Activated CD8-positive, alpha-beta memory T cell treated with anti-CD3 and anti-CD28 coated beads for 24 hours (primary cell): ENCODE measurements at places on chromosomes 11 and 22.
A peak's percentile ranks its signal among the peaks of the same experiment; 100 is the strongest.

GRCh38 chr22:42673898-42674401, 24.8 kb upstream of the CYB5R3 start:
- DNase-seq, result no peak

GRCh38 chr22:26751217-26751616, 93.8 kb downstream of the MIAT start:
- DNase-seq, result no peak

GRCh38 chr11:42812361-42812760, 499.4 kb upstream of the API5 start:
- no peak for DNase-seq

GRCh38 chr22:16915701-16916100, 90.5 kb upstream of the XKR3 start:
- DNase-seq, result no peak

- DNase-seq, result no peak
These were observed 9.1 kb upstream of the TUB start for GRCh38 chr11:8071616-8072581.

DNA sequence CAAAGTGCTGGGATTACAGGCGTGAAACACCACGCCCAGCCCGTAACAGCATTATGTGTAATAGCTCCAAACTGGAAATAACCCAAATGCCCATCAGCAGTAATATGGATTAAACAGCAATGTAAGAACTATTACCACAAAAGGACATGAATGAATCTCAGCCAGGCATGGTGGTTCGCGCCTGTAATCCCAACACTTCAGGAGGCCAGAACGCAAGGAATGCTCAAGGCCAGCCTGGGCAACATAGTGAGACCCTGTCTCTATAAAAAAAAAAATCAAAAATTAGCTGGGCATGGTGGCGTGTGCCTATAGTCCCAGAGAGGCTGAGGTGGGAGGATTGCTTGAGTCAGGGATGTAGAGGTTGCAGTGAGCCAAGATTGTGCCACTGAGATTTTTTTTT, 3.1 kb upstream of the DPF2 start:
- no peak for DNase-seq

DNA sequence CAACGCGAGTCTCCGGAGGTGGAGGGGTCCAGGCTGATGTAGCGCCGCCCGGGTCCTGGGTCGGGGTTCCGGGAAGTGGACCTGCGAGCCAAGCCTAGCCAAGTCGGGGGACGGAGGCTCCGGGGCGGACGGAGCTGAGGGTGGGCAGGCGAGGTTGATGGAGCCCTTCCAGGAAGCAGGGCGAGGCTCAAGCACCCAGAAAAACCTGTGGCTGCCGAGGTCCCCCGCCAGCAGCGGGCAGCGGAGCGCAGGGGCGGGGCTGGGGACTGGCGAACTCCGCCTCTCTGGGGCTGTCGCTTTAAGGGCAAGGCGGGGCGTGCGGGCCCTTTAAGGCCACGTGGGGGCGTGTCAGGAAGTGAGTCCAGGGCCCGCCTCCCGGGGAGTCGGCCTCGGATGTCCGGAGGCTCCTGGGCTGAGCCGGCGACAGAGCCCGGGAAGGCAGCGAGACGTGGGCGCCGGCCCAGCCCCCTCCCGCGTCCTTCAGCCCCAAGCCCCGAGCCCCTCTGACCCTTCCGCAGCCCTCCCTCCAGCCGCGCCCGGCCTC, at the start of gene SLC35C1:
Gene SLC35C1 (plus strand): TSS at position 389 of the 544 bp plus-strand sequence. CDS start 653 bp downstream, outside the sequence.
- peak; percentile 98 for DNase-seq

- no peak for DNase-seq
These were observed 165.5 kb upstream of the NTM start for GRCh38 chr11:131204765-131205380.

DNA sequence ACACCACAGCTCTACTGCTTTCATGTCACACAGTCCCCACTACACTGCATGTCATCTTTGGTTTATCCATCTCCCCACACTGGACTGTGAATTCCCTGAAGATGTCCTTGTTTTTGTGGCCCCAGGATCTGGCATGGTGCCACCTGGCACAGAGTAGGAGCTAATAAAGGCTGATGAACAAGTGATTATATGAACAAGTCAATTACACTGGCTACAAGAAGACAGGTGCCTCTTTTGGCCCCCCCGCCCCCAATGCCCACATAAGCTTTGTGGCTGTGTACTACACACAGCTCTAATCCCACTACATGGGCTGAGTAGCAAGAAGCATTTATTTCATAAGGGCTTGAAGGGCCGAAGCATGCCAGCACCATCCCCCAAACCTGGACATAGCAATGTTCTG, 24.7 kb downstream of the PLEKHA7 start:
- DNase-seq, result no peak

GRCh38 chr22:35299217-35299672, 449 bp upstream of the TOM1 start:
- no peak for DNase-seq

DNA sequence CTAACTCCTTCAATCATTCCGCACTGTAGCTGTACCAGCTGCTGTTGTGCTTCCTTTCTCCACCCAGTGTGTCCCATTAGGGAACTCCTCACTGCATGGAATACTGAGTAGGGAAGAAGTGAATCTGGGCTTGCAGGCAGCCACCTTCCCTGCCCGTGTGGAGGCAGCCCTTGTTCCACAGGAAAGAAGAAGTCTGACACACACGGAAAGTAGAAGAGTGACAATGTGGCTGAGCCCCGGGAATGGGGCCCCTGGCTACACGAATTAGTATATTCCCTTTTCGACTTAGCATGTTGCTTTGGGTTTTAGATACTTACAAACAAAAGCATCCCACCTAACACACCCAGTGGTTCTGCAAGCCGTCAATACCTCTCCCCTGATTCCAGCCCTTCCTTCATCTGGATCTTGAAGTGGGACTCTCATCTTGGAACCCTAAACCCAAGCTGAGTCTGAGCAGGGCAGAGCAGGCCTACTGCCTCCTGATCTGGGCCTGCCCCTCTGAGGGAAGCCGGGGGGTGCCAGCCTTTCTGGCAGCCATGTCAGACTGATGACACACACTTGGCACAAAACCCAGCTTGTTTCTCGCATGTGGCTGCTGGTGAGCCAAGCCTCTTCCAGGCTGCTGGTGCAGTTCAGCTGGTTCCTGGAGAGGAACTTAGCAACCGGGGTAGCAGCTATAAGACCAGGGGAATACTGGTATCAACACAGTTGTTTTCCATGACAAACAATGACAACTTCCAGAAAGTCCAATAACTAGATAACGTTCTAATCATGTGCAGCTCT, 71.6 kb downstream of the C11orf58 start:
- DNase-seq, result no peak

DNA sequence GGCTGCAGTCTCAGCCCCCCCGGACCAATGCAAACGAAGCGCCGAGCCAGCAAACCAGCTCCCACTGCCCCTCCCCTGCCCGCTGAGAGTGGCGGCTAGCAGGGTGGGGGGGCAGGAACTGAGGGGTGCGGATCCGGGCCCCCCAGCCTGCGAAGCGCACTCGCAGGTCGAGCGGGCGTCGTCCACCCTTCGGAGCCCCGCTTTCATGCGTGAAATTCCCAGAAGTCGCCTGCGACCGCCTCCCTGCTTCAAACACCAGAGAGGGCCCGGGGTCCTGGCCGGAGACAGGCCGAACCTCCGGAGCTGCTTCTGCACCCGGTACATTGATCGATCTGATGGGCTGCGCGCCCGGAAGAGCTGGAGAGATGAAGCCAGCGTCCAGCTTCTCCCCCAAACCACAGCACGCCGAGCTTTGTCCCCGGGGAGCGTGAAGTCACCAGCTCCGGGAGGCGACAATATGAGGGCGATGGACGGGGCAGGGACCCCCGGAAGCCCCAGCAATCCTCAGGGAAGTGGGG, 646 bp upstream of the PATZ1 start:
- DNase-seq, result peak; percentile 84

GRCh38 chr11:43787824-43788223, 92.8 kb upstream of the ALKBH3 start:
- no peak for DNase-seq

DNA sequence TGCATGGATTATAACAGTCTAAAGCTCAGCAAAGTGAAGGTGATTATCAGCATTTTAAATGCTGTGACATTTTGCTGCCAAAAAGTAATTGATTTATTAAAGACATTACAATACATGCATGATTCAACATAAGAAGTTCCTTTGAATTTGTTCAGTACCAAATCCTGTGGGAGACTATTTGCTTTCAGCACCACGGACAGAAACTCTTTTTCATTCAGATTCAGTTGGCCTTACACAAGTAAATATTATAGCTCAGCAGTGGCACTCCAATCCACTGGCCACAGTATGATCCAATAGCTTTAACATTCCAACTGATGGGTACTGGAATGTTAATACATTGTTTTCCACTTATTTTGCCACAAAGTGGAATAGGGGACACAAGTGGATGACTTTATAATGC, 806.7 kb downstream of the NTM start:
- no peak for DNase-seq

DNA sequence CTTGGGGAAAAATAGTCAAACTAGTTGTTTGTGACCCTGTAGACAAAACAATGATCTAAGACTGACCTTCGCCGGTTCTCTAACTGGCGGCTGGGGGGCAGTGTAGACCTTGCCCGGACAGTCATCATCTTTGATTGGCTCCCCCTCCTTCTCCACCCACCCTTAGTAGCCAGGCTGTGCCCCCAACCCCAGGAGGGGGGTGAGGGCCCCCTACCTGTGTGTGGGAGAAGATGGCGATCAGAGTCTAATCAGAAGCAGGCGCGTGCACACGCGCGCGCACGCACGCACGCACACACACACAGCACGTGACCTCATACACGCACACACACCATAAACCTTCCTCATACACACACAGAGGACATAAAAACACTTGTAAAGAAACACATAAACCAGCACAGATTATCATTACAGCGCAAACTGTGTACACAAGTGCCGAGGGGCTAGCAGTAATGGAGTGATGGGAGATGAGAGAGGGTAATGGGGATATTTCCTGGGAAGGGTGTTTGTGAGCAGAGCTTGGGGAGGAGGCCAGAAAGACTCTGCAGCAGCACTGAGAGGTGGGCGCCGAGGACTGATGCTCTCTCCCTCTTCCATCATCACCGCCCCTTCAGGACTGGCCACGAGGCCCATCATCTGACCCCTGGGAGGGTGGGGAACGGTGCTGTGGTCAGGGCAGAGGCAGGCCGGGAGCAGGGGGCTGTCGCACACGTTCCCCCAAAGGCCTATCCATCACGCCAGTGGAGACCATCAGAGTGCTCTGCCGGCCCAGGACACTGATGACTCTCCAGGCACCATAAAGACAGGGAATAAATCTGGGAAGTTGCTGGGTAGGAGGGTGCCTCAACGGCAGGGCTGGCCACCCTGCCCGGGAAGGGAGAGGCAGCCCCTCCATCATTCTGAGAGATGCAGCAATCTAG, 12.2 kb downstream of the NECTIN1 start:
- no peak for DNase-seq

GRCh38 chr11:11401960-11402535, 49.0 kb upstream of the CSNK2A3 start:
- no peak for DNase-seq

GRCh38 chr22:21714786-21715185, 20.8 kb downstream of the YPEL1 start:
- DNase-seq, result no peak

DNA sequence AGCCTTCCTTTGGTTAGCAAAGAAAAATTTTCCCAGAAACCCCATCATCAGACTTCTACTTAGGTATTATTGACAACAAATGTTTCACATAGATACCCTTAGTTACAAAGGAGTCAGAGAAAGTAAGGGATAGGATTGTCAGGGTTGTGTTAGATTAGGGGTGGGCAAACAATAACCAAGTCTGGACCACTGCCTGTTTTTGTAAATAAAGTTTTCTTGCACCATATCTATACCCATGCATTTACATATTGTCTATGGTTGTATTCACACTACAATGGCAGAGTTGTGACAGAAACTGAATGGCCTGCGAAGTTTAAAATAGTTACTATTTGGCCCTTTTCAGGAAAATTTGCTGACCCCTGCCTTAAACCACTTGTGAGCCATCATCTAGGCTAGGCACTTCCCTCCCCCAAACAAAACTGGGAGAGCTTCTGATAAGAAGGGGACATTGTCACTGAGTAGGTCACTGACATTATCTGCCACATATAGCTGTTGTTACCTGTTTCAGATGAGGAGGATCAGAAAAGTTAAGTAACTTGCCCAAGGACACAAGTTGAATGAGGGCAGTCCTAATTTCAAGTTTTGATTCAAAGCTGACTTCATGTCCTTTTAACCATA, 40.7 kb upstream of the TMEM135 start:
- no peak for DNase-seq

DNA sequence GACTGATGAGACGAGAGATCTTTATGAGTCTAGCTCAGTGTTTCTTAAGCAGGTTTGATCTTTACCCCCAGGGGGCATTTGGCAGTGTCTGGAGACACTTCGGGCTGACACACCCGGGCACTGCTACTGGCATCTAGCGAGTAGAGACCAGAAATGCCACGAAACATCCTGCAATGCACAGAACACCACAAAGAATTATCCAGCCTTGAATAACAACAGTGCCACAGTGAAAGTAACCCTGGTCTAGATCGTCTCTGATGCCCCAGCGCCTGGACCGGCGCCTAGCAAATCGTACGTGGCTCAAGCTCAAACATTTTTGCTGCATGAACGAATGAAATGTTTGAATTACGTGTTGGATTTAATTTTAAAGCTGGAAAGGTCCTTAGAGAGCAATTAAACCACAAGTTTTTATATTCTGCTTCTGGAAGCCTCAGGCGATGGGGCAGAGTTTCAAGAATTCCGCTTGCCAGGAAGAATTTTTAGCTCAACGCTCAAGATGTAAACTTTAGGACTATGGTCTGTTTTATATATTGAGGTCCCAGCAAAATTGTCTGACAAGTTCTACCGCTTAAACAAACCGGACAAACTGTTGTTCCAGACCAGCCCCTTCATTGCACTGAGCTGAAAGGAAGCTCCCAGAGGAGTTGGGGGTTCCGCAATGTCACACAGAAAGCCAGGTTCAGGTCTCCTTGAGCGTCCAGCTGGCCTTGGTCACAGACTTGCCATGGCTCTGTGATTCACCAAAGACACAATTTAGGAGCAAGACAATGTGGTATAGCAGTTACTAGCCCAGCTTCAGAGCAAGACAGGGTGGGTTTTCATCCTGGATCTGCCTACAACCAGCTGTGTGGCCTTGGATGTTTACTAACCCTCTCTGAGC, 44.2 kb upstream of the SMTN start:
- DNase-seq, result no peak

- no peak for DNase-seq
These were observed 742 bp upstream of the BBOX1 start for GRCh38 chr11:27039873-27040272.

GRCh38 chr11:123055191-123055901, 6.6 kb downstream of the HSPA8 start:
- DNase-seq, result peak; percentile 68

- no peak for DNase-seq
These were observed 20.0 kb downstream of the CTSC start for GRCh38 chr11:88317536-88317935.
